ENCODE measurements at places on chromosomes 6 and 20.

GRCh38 chr20:63750807-63751470 is 11.4 kb downstream of the SLC2A4RG start:
- DNase-seq = no peak

GRCh38 chr6:90712114-90712513 is 125.2 kb upstream of the MAP3K7 start:
- no peak for DNase-seq

- no peak for DNase-seq
Measured at GRCh38 chr6:164208371-164208770, 793.9 kb downstream of the QKI start.

DNA sequence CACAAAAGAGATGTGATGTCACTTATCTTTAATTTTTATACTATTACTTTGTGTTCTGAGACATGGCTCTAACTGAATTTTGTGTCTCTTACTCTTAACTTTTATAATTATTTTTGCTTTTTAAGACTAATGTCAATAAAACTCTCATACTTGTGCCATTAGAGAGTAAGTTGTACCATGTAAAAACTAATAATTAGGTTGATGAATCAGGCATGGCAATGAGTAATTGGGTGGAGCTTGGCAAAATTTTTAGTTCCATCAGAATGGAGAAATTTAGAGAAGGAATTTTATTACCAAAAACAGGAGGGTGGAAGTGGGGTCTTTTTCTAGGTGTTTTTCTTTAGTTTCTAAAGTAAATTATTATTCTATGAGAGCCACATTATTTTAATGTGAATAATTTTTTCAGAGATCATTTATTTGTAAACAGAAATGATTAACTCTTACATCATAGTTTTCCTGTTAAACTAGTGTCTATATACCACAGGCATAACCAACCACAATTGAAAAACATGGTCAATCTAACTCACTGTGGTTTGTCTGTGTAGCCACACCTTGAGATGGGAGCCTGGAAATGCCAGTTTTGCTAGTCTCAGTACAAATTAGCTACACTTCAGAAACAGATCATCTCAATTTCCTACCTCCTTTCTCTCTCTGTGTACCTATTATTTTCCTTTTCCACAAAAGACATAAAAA is 51.8 kb downstream of the ELOVL4 start:
- no peak for DNase-seq

GRCh38 chr6:55388211-55388610 is 60.9 kb downstream of the GFRAL start:
- no peak for DNase-seq

GRCh38 chr6:157383471-157383870 is 2.5 kb downstream of the ZDHHC14 start:
- DNase-seq = no peak

- no peak for DNase-seq
Measured at GRCh38 chr6:34359418-34360158, 32.9 kb downstream of the NUDT3 start.

- DNase-seq = no peak
Measured at GRCh38 chr20:61333484-61334108, 81.5 kb downstream of the CDH4 start.

DNA sequence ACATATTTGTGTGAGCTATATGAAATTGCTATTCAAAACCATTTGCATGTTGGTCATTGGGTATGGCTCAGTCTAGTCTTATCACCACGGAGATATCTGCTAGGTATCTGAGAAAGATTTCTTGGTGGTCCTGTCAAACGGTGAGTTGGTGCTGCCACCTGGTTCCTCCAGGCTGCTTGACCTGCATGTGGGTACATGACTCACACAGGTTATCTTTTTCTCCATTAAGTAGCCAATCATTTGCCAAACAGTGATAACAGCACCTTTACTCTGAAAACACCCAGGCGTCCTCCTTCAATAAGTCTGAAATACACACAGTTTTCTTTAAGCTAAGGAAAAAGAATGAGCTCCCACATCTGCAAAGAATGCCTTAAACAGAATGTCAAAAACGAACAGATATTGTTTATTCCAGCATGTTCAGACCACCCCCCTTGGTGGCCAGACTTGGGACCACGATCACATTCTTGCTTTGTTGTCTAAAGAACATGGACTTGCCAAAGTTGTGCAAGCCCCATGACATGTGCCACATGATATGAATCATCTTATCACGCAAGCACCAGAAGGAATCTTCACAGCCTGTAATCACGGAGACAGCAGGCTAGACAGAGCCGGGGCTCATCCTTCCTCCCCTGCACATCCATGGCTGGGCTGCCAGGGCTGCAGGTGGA is 200.7 kb upstream of the THBS2 start:
- DNase-seq = no peak

DNA sequence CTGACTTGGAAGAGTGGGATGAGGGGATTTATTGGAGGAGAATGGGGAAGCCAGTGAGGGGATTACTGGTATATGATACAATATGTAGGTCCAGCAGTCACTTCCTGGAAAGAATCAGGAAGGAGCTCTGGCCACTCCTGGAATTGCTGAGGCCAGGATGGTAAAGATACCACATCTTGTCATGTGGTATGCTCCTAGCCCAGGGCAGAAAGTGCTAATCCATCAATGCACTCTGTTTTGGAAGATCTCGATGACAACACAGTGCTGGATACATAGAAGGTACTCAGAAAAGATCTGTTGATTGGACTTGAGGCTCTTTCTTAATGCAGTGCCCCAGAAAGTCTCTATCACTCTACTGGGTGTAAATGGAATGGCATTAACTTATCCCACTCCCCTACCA is 52.6 kb downstream of the LAMP5 start:
- DNase-seq = no peak

- DNase-seq = no peak
Measured at GRCh38 chr20:21360705-21361104, 36.6 kb downstream of the NKX2-4 start.

- no peak for DNase-seq
Measured at GRCh38 chr6:33692078-33692759, 19.3 kb downstream of the UQCC2 start.

DNA sequence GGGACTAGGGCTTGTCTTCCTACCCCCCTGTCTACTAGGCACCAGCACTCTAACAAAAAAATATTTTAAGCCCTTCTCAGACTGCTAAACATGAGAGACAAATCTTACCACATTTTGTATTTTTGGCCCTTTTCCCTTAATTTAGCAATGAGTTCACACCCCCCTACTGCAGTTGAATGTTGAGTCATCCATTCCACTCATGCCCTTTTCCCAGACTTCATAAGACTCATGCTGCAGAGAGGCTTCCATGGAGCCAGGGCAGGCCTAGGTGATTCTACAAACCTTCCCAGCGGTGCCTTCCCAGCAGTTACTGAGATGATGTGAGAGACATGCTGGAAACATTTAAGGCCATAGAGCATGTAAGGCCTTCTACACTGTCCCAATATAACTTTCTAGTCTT is 53.9 kb downstream of the PXDC1 start:
- no peak for DNase-seq

GRCh38 chr6:33132081-33132524 is 56.3 kb downstream of the HLA-DPB1 start:
- DNase-seq = no peak

DNA sequence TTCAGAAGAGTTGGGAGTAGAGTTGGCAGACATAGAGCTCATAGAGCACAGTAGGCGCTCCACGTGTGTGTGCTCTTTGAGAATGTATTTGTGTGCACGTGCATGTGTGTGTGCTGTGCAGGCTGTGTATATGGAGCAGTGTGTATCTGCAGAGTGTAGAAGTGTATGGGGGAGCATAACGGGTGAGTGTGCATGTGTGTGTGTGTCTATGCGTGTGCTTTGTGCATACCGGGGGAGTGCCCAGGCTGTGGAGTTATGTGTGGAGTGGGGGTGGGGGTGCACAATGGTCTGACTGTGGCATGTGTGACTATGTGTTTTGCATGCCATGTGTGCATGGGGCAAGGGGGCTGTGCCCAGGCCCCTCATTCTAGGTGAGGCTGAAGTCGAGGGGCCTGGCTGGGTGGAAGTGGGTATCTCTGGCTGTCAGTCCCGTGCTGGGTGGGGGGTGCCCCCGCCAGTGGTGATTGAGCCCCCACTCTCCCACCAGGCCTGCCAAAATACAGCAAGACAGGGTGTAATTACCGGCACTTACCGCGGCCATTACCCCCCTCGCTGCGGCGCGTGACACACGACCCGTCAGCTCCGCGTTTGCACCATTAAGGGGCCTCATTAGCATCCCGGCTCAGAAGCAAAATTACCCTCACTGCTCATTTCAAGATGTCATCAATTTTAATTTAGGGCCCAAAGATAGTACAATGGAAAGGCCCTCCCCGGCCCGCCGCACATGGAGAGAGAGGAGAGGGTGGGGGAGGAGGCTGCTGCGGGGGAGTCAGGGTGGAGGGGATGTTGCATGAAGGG is 39.1 kb downstream of the MDFI start:
- DNase-seq = no peak

DNA sequence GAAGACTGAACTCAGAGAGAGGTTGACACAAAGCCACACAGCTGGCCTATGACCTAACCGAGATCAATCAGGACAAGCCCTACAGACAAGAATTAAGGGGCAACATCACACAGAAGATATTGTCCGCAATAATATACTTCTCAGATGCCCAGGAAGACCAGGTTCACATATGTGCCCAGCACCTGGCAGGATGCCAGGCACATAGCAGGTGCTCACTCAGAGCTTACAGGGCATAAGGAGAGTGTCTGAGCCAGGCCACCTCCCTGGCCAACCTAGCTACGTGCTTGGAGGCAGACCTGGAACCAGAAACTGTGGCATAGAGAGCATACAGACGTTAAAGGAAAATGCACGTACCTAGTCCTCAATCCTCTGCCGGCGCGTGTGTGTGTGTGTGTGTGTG is 87.0 kb upstream of the LRFN2 start:
- DNase-seq = no peak

GRCh38 chr6:34829137-34829536 is 37.3 kb downstream of the BLTP3A start:
- DNase-seq = no peak

DNA sequence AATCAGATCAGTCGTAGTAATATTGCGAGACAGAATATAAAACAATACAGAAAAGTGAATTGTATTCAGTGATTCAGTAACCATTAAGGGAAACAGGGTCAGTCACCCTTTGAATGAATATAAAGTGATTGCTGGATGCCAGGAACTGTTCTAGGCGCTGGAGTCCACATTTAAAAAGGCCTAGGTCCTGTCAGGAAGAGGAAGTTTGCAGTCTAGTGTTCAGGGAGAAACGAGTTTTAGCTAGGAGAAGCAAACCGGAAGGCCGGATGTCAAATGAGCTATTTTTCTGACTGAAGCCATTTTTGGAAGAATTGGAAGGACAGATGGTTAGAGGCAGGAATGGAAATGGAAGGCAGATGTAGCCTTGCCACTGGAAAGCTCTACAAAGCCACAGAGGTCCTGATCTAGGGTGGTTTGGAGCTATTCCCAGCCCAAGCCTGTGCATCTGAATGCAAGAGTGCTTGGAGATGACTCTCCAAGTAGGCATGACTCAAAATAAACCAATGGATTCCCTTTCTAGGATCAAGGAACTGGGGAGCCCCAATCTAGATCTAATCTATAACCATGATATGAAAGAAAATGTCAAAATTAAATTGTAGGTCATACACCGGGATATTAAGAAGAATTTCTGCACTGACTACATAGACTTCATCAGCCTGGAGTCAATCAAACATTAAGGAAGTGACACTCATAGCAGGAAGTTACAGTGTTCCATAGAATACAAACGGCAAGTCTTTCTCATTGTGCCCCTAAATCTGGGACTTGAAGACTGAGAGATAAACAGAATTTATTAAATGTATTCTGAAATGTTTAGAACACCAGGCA is 36.8 kb upstream of the CDKAL1 start:
- no peak for DNase-seq

GRCh38 chr20:52985687-52986086 is 13.5 kb downstream of the TSHZ2 start:
- no peak for DNase-seq

- DNase-seq = no peak
Measured at GRCh38 chr6:91681296-91681695, 1094.4 kb upstream of the MAP3K7 start.

DNA sequence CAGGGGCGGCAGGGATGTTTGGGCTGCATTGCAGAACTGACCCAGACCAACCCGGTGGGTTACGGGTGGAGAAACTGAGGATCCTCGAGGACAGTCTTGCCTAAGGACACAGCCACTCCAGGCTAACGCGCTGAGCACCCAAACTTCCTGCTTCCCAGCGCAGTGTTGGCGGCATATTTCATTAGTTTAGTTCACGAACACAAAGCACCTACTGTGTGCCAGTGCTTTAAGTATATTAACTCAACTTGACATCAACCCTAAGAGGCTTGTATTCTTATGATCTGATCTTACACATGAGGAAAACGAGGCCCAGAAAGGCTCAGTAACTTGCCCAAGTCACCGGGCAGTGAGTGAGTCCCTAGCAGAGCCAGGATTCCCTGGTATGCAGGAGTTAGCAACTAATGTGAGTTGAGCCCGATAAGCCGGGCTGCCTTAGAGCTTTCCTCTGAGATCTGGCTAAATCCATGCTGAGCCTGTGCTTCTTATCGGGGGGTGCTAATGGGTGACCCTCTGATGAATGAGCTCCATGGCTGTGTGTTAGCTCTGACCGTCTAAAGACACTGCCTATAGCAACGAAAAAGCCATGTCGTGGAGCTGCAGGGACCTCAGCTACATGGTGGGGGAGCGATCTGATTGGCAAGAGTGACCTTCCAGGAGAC is 92.7 kb downstream of the CD40 start:
- DNase-seq = no peak

DNA sequence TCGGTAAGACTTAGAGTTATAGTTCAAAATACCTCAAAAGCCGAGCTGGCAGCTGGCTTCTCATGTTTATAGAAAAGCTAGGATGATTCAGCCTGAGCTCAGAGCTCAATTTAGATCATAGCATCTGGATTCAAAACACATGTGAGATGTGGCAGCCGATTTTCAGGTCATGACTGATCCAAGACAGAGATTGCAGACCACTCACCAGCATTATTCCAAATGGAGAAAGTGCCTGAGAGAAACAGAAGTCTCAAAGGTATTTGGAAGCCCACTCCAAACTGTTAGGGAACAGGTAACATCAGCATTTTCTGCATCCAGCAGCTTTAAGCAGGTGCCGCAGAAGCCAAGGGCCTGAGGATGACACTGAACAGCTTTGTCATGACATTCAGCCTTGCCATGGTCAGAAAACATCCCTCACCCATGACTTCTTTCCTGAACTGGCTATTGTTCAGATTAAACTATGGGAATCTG is 102.2 kb downstream of the BACH2 start:
- DNase-seq = no peak

- no peak for DNase-seq
Measured at GRCh38 chr20:52410731-52411234, 219.2 kb upstream of the ZFP64 start.

DNA sequence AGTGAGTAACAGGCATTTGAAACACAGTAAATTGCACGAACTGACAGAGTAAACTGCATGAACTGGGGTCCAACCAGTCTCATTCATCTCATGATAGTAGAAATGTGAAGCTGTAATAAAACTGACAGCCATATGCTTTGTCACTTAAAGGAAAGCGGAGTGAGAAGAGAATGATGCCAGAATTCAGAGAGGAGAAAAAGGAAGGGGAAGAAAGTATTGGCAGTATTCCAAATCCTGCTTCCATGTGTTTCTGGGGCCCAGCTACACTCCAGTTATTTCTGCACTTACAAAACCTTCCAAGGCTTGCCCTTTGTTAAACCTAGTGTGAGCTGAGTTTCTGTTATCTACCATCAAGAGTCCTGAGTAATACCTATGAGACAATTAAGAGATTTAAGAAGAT is 17.2 kb downstream of the SNX14 start:
- no peak for DNase-seq
